ENCODE measurements at places on chromosomes 11 and 22.

- DNase-seq, result no peak
Observed at GRCh38 chr22:30104501-30105156, 24.4 kb downstream of the HORMAD2 start.

- DNase-seq, result no peak
Observed at GRCh38 chr11:120714438-120714837, 202.9 kb downstream of the GRIK4 start.

DNA sequence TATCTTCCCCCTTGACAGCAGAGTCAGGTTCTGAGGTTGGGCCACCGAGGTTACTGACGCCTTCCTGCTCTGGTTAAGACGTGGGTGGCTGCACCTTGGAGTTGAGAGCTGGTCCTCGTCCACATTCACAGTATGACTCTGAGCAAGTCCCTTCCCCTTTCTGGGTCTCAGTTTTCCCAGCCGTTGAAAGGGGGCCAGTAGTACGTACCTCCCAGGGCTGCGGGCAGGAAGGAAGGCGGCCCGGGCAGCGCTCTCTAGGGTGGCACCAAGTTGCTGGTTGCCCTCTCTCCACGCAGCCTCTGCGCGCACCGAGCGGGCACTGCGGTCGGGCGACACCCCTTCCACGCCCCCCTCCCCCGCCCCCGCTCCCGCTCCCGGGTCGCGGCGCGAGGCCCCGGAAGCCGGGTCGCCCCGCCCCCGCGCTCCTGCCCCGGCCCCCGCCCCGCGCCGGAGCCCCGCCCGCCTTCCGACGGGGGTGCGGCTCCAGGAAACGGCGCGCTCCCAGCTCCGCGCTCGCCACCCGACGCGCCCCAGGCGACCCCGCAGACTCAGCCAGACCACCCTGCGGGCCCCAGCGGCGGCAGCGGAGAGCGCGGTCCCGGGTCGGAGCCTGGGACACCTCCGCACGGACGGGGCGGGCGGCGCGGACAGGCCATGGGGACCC, at the start of gene EHBP1L1:
Gene EHBP1L1 (plus strand): TSS at position 486 of the 664 bp plus-strand sequence. CDS start 250 bp downstream, outside the sequence.
- DNase-seq, result no peak

- no peak for DNase-seq
Observed at GRCh38 chr11:43542750-43543712, 137.5 kb upstream of the HSD17B12 start.

DNA sequence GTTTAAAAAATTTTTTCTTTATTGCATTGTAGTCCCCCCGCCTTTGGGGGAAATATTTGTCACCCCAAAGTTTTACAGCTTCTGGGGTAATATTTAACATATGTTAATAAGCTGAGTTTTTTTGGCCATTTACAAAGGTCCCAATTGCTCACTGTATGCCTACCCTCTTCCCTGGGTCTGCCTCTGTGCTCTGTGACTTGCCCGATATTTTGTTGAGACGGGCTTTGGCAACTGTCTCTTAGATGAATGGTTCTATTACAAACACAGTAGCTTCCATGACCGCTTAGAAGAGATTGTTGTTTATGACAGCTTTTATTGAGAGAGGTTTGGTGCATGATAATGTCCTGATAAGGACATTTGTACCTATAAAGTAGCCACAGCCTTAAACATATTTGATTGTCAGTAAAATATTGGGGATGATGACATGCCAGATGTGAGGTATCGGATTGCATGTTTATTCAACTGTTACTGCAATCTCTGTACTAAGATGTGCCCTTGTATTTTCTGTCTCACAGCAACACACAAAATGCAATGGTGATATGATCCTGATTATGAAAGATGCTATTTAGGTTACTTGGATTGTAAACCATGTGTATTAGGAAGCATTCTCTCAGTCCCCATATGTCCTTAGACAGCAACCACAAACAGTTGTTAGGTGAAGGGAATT, 103.1 kb downstream of the TEAD1 start:
- no peak for DNase-seq

DNA sequence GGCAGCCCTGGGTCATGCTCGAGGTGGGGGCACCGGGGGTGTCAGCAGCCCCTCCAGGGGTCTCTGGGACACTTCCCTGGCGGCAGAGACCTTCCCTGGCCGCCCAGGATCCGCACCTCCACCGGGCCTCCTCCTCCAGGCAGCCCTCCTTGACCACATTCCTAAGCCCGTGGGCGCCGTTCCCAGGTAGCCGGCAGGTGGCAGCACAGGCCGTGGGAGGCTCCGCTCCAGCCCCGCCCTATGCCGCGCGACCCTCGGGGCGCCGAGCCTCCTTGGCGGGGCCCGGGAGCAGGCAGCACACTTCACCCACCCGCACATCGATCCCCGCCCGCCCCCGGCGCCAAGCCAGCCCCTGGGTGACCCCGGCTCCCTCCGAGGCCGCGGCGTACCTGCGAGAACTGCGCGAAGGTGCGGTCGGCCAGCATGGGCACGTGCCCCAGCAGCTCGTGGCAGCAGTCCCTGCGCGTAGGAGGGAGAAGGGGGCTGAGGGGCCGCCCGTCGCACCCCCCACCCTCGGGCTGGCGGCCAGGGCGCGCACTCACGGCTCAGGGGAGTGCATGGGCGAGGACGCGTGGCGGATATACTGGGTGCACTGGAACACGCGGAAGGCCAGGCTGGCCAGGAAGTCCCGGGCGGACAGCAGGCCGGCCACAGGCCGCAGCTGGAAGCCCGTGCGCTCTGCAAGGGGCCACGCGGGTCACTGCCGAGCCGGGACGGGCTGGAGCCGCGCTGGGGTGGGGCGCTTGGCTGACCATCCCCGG, 5.3 kb upstream of the INS start:
- no peak for DNase-seq

DNA sequence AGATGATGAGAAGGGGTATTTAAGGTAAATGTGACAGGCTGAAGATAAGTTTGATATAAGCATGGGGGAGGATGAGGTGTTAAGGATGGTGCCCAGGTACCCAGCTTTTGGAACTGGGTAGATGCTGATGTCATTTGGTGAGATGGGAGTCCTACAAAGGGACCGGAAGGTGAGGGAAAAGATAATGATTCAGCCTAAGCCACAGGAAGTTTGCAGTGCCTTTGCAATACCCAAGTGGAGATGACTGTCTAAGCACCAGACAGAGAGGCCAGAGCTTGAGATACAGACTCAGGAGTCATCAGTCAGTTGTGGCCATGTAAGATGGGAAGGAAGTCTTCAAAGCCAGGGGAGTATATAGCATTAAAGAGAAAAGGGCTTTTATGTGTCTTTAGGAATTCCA, 30.0 kb upstream of the SMCO4 start:
- DNase-seq, result no peak

DNA sequence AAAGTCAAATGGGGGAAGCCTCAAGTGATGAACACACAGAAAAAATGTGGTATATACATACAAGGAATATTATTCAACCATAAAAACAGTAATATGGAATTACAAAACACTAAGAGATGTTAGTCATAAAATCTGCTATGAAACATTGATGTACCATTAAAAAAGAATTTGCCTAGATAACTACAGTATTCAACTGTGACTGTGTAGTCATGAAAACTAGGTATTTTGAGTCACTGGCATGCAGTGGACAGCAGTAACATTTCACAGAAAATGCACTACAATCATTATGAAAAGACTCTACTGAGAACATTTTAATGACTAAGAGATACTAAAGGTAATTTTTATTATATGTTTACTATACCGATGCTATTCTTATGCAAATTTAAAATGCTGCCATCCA, 11.7 kb downstream of the ZNF195 start:
- DNase-seq, result no peak

- no peak for DNase-seq
Observed at GRCh38 chr11:109088086-109088485, 333.9 kb upstream of the C11orf87 start.

Measured in non-pigmented ciliary epithelial cell (primary cell).